ENCODE measurements at places on chromosomes 5 and 9.

DNA sequence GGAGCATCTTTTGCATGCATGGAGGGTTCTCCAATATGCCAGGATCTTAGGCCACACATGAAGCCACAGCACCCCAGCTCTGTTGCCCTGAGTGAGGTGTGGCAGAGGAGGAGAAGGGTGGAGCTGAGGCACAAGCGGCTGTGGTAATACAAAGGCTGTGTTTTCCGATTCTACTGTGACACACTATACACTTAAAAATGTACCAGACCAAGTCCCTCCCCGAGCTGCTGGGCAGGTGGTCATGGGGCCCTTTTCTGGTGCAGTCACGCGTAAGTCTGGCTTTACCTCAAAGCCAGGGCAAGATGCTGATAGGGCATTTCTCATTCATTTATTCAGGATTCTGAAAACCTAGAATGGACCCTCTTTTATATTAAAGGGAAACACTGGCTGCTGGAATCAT is 3.7 kb downstream of the ADGRV1 start:
- no peak for DNase-seq

DNA sequence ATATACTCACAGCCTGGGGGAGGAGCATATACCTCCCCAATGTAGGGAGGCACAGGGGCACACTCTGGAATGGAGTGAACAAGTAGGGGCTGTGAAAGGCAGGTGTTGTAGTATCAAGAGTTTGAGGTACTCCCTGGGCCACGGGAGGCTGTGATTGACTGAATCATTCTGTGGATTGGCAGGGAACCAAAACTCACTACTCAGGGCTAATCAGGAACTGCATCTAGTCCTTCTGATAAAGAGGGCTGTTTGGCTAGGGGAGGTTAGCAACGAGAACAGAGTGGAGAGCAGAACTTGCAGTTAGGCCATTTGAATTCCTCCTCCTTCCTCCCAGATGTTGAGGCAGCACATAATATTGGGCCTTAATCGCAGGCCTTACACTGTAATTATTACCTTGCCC is 369.2 kb upstream of the MPDZ start:
- DNase-seq: no peak

DNA sequence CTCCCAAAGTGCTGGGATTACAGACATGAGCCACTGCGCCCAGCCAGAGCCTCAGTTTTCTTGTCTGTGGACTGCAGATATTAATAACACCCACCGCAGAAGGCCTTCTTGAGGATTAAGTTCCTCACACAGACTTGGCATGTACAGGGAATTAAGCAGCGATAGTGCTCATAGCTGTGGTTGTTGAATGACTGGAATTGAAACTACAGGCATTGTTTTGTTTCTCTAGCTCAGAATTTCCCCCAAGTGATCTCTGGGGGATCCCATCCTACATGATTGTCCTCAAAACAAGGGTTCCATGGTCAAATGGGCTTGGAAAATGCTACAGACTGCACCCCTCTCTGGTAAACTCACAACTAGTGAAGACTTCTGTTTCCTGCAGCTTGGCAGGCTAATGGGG is 44.2 kb upstream of the TDRD7 start:
- DNase-seq: no peak

DNA sequence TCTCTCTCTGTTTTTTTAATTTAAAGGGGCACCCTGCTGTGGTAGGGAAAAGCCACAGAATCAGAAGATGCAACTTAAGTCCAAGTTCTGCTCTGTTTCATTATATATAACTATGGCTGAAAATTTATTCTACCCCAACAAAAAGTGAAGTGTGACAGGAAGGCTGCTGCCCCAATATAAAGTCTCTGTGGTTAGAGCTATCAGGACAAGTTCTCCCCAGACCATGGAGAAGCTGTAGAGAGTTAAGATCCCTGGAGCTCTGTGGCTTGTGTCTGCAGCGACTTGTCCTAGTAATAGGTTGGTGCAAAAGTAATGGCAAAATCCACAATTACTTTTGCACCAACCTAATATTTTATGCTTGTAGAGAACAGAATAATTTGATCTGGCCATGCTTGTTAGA is 250.9 kb downstream of the PSAT1 start:
- DNase-seq: no peak

GRCh38 chr5:54944364-54944763 is 41.0 kb downstream of the ESM1 start:
- no peak for DNase-seq

GRCh38 chr5:79850316-79850822 is 140.7 kb downstream of the MTX3 start:
- no peak for DNase-seq

GRCh38 chr5:166553778-166554177 is 1737.7 kb upstream of the WWC1 start:
- DNase-seq: no peak

GRCh38 chr5:66958980-66959641 is 237.5 kb downstream of the CD180 start:
- DNase-seq: no peak
